Posterior cingulate gyrus (tissue), 11 donors: ENCODE measurements at places on chromosomes 3 and 15.

GRCh38 chr15:82297546-82297945 lies 34.9 kb downstream of the SAXO2 start:
- no peak for DNase-seq

DNA sequence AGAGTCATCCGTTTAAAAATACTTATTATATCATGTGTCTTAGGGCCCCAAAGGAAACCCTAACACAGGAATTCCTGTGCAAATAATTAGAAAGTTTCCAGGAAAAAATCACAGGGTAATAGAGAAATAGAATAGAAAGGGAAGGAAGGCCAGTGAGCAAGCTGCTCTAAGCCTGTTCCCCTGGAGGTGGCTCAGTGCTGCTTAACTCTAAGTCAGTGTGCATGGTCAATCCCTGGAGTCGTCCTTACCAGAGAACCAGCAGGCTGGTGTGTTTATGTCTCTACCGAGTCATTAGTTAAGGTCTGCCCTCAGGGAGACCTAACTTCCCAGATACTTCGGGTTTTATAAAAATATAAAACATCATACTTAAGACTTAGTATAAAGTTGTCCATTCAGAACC lies 21.0 kb upstream of the MCF2L2 start:
- no peak for DNase-seq

- no peak for DNase-seq
Observed at GRCh38 chr3:165669967-165670366, 167.3 kb downstream of the BCHE start.

GRCh38 chr15:92655178-92655995 lies at the start of gene FAM174B:
Gene FAM174B (minus strand): TSS chr15:92655775.
- DNase-seq = no peak

DNA sequence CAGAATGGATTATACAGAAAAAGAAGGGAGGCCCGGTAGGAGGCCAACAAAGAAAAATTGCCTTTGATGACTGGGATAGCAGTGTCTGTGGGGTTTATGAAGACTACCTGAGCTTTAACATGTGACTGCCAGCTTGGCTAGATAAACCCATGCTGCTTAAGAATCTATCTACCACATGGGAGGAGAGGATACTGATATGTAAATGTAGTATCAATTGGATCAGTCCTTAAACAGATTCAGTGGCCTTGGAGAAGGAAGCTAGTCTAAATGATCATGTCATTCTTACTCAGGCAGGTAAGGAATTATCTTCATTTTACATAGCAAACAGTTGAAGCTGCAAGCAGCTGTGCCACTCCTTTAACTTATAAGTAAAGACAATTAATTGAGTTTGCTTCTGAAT lies 50.0 kb upstream of the SYNPR start:
- no peak for DNase-seq

DNA sequence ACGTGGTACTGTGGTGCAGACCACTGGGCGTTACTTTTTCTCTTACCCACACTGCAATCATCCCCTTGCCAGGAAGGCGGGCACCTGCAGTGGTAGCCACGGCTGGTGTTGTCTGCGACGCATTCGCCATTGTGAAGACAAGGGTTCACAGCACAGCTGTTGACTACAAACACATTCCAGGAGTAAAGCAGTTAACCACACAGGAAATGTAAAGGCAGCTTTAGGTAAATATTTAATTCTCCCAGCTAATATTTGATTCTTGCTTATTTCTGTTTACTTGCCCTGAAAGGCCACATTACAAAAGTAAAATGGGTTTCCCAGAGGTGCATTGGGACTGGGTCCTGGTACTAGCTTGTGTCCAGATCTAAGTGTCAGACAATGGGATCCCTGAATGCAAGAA lies 45.4 kb downstream of the HEG1 start:
- DNase-seq = no peak

- no peak for DNase-seq
Observed at GRCh38 chr3:27545061-27545460, 60.9 kb upstream of the SLC4A7 start.

DNA sequence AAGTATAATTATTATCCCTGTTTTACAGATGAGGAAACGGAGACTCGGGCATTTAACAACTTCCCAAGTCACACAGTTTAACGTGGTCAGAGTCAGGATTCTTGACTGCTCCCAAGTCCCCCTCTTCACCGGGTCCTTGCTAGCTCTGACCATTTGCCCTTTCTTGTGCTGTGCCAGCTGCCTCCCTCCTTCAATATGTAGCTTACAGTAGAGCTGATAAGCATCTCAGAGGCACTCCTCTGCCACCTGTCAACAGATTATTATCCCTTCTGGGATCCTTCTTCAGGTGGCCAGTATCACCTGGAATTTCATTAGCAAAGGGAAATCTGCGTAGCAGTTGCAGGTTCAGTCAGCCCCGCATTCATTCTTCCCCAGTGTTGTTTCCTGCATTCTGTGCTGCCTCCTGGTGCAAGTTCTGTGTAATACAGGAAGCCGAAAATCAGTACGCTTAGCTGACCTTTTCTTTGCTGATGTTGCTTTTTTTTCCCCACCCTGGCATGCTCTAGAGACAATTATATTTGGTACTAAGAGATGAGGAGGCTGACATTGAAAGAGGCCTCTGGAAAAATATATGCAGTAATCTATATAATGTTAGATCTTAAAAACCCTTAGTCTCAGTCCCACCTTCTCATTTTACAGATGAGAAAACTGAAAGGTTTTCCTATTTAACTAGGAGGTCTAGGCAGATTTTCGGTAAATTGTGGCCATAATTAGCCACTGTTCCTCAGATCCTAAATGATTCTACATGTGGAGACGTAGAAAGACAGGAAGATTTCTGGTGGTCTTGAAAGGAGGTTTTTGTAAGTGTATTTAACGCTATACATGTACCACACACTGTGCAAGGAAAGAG lies 24.8 kb downstream of the TMOD2 start:
- peak; percentile 44 for DNase-seq

- no peak for DNase-seq
Observed at GRCh38 chr3:143613226-143613625, 235.0 kb downstream of the SLC9A9 start.

DNA sequence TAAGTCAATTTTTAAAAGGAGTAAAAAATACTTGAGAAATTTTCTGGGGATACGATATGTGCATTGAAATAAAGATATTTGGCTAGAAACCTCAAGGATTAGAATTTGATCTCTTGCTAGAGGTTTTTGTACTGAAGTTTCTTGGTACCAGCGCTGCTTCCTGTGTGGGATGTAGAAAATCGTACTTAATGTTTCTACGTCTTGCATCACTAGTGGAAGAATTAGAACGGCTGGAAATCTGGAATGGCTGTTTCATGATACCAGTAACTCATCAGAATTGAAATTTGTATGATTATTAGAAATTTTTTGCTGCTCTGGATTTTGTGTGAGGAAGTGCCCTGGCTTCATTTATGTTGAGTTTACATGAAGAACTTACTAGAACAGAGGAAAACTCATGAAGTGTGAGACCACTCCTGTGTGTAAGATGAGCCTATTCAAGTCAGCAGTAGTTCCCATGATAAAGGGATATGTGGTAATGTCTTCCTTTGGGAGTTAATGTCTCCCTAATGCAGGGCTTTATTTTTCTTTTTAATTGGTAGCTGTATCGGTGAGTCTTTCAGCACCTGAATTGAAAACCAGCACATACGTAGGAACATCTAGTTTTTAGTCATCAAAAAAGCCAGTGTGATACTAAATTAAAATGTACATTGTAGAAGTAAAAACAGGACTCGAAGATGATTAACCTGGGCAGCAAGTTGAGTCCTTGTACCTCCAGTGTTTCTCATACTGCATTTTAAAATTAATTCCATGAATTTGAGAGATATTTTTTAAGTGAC lies 3.2 kb downstream of the KBTBD8 start:
- DNase-seq = no peak

DNA sequence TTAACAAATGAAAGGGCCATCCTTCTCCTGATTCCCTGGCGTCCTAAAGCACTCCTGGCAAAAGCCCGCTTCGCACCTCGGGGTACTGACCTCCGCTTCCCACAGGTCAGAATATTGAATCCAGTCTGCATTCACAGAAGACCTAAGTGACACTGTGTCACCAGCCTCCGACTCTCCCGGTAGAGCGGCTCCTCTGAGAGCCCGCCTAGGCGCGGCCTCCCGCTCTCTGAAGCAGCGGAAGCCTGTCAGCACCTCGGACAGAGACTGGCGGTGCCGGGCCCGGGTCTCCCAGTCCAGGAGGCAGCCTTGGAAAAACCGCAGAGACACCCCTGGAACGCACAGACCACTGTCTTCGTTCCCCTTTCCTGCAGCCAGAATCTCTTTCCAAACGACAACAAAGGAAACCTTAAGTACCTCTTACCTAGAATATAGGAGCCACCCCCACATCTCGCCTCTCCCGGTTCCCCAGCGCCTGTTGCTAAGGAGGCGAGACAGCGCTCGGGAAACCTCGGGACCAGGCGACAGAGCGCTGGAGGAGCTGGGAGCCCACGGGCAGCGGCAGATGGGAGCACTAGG lies 1.2 kb downstream of the GABRB3 start:
- DNase-seq = peak; percentile 92

DNA sequence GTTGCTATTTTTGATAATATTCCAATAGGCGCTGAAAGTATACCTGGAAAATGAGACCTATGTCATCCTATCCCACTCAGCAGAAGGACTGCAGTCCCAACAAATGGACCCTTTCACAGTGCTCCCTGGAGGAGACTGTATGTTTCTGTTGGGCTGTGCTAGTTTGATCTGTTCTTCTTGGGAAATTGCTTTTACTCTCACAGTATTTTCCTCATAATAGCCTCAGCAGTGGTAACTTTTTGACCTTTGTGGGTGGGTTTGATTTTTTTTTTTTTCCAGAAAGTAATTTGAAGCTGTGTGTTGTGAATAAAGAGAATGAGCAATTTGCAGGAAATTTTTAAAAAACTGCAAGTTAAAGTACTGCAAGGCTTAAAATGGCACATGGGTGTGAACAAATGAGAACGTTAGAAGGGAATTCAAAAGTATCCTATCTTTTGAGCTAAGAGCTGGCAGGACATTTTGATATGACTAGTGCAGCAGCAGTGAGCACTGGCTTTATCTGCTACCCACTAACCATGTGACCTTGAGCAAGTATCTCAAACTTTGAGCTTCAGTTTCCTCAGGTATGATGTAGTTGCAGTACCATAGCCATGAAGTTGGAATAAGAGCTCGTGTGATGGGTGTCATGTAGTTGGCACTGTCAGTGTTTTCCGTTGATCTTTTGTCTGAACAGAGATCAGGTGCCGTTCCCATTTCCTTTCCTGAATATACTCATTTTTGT lies 118.4 kb downstream of the ATG7 start:
- no peak for DNase-seq

DNA sequence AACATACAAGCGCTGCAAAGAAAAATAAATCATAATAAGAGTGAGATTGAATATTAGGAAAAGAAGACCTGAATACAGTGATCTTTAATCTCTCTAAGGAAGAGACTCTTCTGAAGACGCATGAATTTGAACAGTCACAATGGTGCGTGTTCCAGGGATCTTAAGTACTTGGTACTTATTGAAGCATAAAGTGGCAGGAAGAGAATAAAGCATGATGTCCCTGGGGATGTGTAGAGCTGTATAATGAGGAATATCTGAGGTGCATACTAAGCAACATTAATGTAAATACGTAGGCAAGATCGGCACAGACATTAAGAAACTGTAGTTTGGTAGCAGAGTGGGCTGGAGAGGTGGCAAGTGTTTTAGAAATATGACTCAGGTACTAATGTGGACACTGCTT lies 246.2 kb upstream of the MCTP2 start:
- no peak for DNase-seq

DNA sequence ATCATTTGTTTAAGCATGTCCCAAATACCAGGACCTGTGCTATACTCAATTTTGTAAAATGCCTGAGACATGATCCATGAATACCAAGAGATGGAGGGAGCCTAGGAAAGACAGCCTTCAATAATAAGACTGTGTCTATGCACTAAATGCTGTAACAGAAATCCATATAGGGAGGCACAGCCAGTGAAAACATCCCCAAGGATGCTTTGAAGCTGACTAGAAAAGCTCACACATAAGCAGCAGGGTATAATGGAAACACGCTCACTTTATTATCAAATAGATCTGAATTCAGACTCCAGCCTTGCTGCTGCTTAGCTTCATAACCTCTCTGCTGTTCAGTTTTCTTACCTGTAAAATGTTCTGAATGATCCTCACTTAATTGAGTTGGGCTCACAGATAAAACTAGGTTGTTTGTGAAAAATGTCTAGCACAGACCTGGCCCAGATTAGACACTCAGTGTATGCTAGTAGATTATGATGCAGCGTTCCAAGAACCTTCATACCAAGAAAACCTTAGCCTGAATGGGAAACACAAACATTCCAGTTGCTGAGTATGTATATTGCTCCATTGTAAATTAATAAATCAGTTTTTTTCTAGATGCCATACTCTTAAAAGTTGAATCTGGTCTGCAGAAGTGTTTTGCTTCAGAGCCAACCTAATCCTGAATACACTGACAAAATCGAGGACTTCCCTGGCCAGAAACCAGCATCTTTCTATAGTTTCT lies 3.8 kb upstream of the LARP6 start:
- no peak for DNase-seq

- DNase-seq = no peak
Observed at GRCh38 chr3:82627733-82628132, 866.3 kb upstream of the GBE1 start.

GRCh38 chr3:148998715-148999423 lies 7.5 kb downstream of the GYG1 start:
- no peak for DNase-seq
